ENCODE measurements at places on chromosomes 7 and 10.

- DNase-seq: no peak
These were observed 274.7 kb downstream of the USP6NL start for GRCh38 chr10:11336722-11337162.

- DNase-seq: no peak
These were observed 291.7 kb downstream of the DNAJB6 start for GRCh38 chr7:157628456-157628855.

DNA sequence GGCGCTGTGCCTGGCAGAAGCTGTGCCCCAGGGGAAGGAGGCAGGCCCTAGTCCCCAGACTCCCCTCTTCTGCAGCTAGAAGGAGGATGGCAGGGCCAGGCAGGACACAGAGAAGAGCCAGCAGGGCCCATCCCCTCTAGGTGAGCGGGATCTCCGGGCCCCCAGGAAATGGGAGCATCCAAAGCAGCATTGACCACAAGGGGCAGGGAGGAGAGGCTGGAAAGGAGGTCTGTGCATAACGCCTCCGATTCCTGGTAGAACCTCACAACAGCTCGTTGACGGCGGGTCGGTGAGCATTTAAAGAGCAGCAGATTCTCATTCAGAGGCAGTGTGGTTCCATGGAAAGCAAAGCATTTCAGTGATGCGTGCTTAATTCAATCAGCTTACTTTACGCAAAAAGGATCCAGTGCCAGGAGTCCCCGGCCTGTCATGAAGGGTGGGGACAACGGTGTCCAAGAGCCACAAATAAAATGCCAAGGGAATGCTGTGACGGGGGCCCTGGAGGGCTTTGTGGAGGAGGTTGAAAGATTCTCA lies 41.0 kb downstream of the CLRN3 start:
- DNase-seq: no peak

DNA sequence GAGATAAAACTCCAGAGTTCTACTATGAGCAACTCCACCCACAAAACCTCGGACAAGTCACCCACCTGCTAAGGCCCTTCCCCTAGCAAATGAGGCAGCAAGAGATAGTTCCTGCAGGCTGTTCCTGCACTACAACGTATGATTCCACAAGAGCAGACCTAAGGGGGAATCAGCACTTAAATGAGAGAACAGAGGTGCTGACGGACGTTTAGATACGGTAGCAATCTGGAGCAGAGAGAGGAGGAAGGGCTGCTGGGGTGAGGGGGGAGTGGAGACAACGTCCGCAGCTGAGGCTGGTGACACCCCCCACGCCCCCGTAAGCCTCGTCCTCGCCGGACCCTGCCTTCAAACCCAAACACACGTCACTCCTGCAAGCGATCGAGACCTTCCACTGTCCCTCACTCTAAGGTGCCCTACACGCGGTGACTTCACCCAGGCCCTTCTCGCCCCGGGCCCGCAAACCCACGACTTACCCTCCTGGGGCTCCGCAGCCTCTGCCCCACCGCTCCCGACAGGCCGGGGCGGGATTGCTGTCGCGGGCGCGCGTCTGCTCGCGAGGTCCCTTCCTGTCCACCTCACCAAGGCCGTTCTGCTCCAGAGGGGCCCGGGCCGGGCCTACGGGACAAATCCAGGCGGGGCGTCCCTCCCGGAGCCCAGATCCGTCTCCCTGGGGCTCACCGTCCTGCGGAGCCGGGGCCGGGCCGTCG lies 635 bp downstream of the ZNF12 start:
- DNase-seq: no peak

GRCh38 chr10:127374074-127374680 lies 174.9 kb upstream of the NPS start:
- DNase-seq: no peak

GRCh38 chr7:73838642-73839041 lies 3.7 kb downstream of the METTL27 start:
- no peak for DNase-seq

GRCh38 chr10:66095610-66096009 lies 830.2 kb upstream of the LRRTM3 start:
- no peak for DNase-seq

GRCh38 chr10:10911471-10911921 lies 106.2 kb upstream of the CELF2 start:
- DNase-seq: no peak

DNA sequence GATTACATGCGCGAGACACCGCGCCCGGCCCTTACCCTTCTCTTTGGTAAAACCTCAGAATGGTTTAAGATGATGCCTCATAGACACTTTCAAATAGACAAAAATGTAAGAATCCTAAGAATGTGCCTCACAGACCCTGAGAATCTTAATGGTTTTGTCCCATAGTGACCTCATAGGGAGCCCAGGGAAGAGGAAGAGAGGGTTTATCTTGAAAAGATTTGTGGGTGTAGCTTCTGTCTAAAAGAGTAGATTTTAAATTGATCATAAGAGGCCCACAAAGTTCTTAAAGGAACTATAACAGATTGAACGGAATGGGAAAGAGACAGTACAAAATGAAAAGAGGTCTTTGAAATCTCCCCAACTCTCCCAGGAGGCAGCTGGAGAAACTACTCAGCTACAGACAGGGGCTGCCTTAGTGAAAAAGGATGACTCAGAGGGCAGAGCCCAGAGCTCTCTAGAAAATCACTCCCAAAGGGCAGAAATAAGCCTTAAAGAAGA lies 220.6 kb downstream of the ADRA2A start:
- DNase-seq: no peak

- no peak for DNase-seq
These were observed 83.2 kb upstream of the KIF5B start for GRCh38 chr10:32139223-32140073.

DNA sequence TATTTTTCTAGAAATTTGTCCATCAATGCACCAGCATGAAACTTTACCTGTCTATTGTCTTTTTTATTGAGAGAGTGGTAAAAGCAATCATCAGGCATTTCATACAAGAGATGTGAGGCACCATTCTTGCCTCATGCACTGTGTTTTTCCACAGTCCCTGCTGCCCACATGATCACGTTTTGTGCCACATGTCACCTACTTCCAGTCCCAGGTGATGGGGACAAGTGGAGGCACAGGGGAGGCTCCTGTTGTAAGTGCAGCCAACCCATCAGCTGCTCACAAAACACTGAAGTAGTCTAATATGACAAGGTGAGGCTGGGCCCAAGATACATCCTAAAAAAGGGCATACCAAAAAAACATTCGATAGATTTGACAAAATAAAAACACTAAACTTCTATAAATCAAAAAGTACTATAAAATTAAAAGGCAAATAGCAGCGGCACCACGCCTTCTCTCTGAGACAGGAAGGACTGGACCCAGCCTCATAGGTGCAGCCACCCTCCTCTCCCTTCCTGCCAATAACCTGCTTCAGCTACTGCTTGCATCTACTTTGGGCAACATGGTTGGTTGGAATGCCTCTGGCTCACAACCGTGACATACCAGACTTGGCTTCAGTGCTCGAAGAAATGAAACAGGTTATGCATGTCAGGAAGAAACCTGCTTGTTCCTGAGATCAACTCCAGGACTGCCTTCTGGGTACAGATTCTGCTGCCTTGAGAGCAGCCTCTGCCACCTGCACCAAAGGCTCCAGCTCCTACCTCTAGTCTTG lies 2.3 kb downstream of the ZC3HAV1L start:
- DNase-seq: no peak

DNA sequence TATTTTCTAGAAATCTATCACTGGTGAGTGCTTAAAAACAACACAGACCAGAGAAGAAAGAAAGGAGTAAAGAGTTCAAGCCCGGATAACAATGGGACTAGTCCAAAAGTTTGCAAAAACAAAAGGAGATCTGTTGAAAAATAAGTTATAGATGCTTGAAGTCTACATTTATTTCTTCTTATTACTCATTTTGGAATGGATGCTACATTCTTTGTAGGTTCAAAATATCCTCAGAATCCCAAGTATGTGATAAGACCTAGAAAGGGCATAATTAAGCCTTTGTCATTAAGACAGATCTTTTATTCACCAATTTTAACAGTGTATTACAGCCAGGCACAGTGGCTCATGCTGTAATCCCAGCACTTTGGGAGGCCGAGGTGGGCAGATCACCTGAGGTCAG lies 42.7 kb upstream of the ITGB8 start:
- no peak for DNase-seq

DNA sequence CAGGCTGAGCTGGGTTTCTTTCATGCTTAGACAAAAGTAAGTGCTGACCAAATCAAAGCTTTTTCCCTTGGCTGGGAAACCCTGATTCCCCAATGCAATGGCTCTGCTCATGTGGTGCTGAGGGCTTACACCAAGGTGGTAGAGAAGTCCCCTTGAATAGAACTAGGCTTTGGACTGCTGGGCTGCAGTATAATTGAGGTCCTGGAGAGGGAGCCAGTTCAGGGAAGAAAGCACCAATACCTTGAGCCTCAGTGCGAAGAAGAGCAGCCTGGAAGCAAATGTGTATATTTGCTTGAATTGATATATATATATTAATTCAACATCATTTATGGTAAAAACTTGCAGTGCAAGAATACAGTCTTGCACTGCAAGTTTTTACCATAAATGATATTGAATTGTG lies 391.1 kb downstream of the RPS24 start:
- no peak for DNase-seq

DNA sequence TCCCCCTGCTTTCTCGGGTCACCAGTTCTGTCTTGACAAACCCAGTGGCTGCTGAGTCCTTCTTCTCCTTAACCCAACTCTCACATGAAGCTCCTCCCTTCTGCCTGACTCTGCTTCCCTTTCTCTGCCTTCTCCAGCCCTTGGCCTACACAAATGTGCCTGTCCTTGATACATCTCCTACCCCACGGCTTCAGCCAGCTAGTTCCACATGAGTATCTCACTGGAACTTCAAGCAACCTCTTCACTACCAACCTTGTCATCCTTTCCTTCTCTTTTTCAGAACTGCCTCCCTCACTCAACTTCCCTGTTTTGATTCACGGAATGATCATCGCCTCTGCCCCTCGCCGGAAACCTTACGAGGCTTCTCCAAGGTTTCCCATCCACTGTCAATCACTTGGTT lies 55.9 kb downstream of the PDIA4 start:
- no peak for DNase-seq

- DNase-seq: no peak
These were observed 154.4 kb upstream of the ASAH2 start for GRCh38 chr10:50405723-50406122.

GRCh38 chr10:113982769-113983168 lies 60.9 kb upstream of the ADRB1 start:
- DNase-seq: no peak

DNA sequence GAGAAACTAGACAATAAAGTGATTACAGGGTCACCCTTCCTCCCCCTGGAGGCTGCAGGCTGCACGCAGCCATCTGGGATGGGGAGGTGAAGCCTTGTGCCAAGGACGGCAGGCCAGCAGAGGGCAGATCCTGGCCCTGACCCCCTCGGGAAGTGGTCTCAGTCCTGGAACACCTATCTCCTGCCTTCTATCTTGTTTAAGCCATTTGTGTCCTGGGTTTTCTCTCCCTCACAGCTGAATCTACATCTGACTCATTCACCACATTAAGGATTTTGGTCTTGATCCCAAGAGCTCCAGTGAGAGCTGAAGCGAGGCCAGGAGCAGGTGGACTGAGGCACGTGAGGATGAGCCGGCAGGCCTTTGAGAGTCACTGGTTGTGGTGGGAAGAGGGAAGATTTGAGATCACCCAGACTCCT lies 16.4 kb upstream of the PARP12 start:
- no peak for DNase-seq

DNA sequence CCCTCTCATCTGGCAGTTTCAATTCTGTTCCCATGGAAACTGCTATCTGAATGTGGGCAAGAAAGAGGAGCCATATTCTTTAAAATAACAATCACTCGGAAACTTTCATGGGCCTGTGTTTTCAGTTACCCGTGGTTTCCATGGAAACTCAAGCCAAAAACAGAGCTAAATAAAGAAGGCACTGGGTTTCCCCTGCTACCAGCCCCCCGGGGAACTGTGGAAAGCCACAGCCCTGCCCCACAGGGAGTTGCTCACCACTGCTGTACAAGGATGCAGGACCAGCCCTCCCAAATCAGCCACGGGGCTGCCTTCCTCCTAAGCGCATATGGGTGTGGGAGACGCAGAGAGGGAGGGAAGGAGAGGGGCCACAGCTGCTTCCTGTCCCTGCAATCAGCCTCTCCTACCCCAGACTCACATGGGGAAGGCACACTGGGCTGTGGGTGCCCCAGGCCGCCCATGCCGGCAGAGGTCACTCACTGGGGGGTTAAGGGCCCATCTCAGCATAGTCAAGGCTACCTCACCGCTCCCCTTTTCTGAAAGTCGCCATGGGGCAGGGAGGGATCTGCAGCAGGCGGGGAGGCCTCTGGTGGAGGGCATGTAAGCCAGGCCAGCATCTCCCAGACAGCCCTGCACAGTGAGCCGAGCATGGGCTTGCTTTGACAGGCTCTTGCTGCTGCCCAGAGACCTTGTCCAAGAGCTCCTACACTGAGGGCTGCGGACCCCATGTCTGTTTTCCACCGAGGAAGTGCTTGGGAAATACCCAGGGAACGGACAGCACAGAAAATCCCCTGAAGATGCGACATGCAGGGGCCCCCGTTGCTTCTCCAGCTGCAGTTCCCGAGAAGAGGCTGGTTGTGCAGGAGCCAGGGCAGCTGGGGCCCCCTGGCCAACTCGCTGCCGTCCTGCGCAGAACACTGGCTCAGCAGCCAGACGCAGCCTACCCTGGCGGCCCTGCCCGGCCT lies 157.3 kb upstream of the PPP2R2D start:
- no peak for DNase-seq

DNA sequence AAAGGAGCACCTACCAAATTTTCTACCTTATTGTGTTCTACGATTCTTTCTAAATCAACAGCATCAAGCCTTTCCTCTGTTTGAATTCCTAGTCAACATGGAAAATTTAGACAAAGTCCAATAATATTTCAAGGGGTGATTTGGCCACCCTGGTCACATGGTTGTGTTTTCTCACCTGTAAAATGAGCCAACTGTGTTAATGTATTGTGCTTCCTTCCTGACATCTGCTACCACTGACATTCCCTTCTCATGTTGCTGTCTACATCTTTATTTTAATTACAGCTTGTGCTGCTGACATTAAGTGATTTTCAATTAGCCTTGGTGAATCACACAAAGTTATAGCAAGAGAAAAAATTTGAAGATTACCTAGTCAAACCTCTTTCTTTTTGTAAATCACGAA lies 83.0 kb upstream of the NPSR1 start:
- no peak for DNase-seq

- DNase-seq: no peak
These were observed 76.9 kb downstream of the CYP51A1 start for GRCh38 chr7:92057375-92057774.

DNA sequence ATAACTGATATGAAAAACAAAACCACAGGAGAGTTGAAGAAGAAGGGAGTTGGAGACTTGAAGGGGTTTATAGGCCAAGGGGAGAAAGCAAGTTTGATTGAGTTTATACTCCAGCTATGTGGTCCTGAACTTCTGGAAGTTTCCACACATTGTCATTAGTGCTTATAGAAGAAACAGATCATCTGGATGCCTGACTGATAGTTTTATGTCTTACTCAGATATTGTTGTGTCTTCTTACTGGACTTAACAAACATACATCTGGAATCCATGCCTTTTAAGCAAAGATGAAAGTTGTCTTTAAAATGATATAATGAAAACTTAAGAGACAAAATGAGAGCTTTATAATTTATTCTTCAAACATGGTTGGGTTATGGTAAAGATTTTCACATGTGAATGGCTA lies 101.3 kb upstream of the FZD8 start:
- no peak for DNase-seq

Measured in stimulated activated CD8-positive, alpha-beta memory T cell treated with anti-CD3 and anti-CD28 coated beads, Interleukin-4, amount 100 ng/mL, for 4 hours (primary cell).